DMS79 treated with DMSO at 0.1 percent for 48 hours (cell line): ENCODE measurements at places on chromosomes 4 and X.

GRCh38 chr4:5962416-5962815, 55.8 kb downstream of the C4orf50 start:
- no peak for DNase-seq

GRCh38 chr4:134906404-134907023, 704.9 kb upstream of the PABPC4L start:
- DNase-seq = no peak

GRCh38 chrX:57906790-57907189, 3.5 kb downstream of the ZXDA start:
- no peak for DNase-seq

GRCh38 chr4:44149282-44149681, 299.3 kb downstream of the KCTD8 start:
- DNase-seq = no peak

DNA sequence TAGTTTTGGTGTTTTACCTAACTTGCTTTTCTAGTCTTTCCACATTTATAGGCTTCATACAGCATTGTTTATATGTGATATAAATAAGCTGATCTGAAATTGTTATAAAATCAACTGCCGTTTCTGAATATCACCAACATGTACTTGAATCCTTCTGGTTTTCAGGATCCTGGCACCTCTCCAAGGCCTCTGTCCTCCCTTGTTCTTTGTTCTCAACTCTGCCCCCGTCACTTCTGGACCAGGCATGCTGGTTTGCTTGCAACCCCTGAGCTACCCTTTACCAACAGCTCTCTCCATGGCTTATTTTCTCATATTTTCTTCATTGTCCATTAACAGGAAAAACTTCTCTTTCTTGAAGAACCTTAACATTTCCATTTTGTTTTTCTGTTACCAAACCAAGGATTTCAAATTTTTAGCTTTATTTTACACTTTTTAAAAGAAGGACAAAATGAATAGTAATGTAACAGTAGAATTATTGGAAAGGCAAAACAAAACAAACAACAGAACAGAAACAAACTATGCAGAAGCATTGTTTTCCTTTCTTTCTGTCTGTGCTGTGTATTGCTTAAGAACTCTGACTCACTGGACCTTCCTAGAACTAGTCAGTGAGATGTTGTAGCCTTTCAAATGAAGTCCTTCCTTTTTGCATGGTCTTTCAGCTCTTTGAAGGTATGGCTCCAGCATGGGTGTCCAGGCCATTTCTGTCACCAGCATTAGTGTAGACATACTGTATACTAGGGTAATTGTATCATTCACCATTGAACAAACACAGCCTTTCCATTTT, 44.8 kb downstream of the BANK1 start:
- no peak for DNase-seq

DNA sequence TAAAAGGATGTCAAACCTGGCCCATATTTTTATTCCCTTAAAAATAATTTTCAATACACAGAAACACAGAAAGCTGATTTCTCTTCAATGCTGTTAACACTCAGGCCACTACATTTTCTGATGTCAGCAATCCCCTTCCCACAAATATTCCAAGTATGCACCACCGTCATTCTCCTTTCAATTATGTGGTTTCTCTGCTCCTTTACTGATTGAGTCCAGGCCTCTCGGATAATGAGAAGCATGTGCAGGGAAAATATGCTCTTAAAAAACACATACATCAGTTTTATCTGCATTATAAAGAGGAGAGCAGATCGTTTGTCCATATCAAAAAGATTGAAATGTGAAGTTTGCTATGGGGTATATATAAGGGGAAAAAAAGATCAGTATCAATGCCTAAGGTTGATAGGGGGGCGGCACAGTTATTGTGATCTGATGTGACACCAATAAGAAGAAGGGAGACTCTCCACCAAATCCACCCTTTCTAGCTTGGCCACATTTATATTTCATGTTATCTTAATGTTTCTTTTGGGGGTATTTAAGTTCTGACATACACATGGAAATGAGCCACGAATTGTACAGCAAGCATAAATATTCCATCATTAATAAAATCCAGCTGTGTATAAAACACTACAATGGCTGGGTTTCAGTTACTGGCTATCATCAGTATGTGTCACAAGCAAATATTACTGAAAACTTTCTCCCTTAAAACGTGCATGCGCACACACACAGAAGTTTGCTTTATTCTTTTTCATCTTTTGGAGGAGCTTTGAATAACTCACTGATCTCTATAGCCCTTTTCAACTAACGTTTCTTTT, 6.4 kb downstream of the AMOT start:
- peak; percentile 38 for DNase-seq

- no peak for DNase-seq
These were observed 42.4 kb downstream of the CLCN4 start for GRCh38 chrX:10199212-10199611.

DNA sequence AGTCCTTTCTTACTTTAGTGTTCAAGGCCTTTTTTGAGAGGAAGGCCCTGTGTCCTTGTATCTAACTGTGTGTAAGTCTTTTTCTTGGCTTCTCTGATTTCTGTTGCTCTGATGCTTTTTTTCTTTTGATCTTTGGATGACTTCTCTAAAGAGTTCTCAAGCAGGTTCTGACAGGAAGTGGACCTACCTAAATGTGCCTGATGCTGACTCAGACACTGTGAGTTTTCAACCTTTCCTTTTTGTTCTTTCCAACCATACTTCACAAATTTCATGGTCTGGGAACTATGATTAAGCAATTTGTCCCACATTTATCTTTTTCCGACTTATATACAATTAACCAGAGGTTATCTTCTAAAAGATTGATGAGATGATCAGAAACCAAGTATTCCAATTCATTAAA, 96.5 kb downstream of the SYTL5 start:
- no peak for DNase-seq

DNA sequence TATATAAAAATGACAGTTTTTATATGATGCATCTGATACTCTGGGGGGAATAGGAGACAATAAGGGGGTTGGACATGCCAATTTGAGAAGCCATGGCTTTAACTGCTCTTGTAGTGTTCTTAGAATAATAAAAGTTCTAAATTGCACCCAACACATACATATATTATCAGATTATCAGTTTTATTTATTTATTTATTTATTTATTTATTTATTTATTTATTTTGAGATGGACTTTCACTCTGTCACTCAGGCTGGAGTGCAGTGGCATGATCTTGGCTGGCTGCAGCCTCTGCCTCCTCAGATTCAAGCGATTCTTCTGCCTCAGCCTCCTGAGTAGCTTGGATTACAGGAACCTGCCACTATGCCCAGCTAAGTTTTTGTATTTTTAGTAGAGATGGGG, 356.8 kb downstream of the TLL1 start:
- no peak for DNase-seq

DNA sequence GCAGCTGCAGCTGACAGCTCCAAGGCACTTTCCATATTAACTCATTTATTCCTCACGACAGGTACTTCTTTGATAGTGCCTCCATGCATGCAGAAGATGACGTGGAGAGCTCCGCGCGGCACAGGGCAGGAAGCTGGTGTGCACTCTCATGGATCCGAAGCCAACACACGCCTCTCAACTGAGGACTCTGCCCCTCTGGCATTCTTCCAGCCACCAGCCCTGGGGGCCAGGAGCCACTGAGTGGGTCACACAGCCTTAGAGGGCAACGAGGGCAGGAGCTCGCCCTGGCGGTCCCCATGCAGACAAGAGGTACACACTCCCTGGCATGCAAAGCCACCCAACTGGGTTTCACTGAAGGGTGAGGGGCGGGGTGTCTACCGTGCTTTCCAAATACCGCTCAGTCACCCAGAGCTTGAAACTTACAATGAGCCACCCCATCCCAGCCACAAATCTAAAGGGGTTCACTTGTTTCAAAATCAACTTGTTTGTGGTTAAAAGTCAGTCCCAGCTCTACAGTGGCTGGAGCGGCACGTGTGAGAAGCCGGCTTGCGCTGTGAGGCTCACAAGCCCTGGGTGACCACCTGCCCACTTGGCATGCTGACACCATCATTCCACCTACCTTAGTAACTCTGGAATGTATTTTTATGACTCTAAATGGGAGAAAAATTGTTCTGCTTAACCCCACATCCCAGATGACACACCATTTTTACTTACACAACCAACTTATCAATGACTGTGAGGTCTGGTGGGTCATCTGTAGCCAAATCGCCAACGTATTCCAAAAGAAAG, 16.2 kb downstream of the NOP14 start:
- no peak for DNase-seq

- no peak for DNase-seq
These were observed 21.2 kb downstream of the TMEM184C start for GRCh38 chr4:147638365-147638764.
